ENCODE measurements at places on chromosomes 6 and 20.

DNA sequence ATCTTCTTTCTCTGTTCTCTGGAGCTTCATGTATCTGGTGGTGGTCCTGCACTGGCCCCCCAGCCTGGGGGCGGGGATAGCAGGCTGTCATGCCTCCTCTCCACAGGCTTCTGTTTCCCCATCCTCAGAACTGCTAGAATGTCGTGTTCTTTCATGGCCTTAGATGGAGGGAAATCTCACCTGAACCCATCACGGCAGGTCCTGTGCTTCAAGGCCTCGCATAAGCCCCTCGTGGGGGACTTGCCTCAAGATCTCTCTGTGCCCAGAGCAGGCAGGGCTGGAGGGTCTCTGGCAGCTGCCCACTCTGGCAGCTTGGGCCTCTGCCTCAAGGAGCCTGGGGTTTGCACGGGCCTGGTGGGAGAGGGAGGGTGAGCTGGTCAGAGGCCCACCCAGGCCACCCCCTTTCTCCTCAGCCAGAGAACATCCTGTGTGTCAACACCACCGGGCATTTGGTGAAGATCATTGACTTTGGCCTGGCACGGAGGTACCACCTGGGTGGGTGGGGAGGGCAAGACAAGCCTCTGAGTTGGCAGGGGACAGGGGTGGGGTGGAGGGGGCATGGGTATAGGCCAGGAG is 11.3 kb downstream of the MYLK2 start:
- no peak for DNase-seq

DNA sequence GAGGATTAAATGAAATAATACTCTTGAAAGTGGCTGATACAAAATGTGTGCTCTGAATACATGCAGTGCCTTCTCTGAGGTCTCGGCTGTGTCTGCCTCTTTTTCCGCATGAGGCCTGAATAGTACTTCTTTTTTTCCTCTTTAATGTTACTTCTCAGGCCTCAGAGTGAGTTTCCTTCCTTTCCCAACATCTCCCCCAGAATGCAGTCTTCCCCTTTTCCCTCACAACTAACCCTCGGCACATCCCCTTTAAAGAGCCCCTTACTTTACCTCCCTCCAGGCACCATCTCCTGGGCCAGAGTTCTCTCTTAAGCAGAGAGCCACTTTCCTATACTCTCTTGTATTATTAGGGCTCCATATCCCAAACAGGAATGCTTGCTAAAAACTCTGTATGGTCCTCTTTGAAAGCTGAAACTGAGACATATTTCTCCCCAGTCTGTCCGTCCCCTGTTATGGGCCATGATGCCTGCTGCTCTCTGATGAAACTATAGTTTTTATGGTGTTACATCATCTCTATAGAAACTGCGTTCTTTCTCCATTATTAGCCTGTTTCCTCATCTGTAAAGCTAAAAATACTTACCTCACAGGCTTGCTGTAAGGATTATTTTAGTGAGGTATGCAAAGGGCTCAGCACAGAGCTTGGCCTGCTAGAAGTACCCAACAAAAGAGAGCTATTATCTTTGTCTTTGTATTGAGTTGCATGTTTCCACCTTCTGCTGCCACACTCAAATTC is 2.3 kb downstream of the PLAGL2 start:
- no peak for DNase-seq

- no peak for DNase-seq
These were observed 160.8 kb downstream of the CDC5L start for GRCh38 chr6:44548319-44548718.

DNA sequence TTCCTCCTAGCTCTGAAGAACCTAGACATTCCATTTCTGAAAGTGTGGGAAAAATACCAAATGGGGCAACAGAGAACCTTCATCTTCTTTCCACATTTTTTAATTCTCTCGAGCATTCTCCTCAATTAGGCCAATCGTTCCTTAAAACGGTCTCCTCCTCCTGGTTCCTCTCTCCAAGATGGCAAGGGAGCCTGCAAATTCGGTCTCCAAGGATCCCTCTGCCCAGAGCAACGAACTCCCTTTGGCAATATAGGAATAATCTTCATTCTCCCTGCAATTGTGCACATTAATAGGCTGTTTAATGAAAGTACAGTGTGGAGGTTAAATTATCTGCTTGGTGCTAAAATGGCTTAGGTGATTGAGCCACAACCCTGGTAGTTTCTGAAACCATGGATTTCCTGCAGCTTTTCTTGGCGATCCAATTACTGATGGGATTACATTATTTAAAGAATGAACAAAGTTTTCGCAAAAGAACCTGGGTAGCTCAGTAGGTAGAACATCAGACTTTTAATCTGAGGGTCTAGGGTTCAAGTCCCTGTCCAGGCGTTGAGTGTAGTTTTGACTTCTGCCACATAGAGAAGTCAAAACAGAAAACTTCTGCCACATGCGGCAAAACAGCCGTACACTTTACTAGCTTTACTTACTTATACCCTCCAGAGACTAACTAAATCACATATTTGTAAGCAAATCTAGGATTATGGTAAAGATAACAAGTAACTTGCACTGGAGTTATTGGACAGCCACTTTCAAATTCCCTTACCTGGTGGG is 102.9 kb upstream of the ZNF184 start:
- DNase-seq = no peak

DNA sequence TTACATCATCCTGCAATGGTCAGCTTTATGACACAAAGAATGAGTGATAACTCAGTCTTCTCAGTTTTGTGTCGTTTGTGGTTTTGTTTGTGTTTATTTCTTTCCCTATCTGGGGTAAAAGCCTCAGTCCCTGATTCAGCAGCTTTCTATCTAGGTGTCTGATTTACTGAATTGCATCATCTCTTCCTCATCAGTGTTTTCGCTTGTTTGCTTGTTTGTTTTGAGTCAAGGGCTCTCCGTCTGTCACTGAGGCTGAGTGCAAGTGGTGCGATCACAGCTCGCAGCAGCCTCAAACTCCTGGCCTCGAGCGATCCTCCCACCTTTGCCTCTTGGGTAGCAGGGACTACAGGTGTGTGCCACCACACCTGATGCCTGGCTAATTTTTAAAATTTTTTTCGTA is 548.9 kb downstream of the PRKN start:
- no peak for DNase-seq

DNA sequence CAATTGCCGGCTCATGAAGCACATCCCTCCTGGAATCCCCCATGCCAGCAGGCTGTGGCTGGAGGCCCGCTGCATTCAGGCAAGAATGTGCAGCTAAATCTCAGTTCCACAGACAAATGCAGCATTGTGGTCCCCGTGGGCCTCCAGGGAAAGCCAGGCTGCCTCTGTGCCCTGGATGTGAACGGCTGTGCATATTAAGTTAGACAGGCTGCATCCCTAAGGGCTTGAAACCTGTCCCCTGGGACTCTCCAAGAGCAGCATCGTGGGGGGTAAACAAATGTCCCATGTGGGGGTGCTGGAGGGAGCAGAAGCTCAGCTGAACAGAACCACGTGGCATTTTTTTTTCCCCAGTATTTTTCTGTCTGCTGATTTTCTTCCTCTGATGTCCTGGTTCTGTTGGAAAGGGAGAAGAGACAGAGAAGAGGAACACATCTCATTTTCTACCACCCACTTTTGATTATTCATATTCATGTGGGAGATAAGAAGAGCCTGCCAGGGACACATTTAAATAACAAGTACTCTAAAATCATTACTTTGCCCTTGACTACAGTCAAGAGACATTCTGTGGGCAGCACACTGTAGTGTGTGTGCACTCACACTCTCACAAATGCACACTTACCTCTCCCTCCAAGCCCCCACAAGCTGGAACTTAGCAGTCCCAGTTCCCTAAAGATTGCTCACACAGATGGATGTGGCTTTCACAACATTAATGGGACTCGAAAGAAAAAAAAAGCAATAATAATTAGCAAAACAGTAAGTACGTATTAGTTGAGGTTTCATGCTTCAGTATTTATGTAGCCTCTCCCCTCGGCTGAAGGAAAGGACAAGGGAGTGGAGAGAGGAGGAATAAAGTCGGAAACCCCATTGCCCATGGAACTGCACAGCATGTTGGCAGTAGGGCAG is 16.9 kb downstream of the GFOD1 start:
- no peak for DNase-seq

GRCh38 chr6:117449549-117450439 is 24.1 kb upstream of the ROS1 start:
- no peak for DNase-seq

GRCh38 chr6:11833626-11834592 is 55.3 kb upstream of the ADTRP start:
- no peak for DNase-seq

- DNase-seq = no peak
These were observed 64.2 kb upstream of the SLC35B3 start for GRCh38 chr6:8499540-8499939.

GRCh38 chr6:148068437-148069061 is 274.1 kb upstream of the SASH1 start:
- DNase-seq = no peak

DNA sequence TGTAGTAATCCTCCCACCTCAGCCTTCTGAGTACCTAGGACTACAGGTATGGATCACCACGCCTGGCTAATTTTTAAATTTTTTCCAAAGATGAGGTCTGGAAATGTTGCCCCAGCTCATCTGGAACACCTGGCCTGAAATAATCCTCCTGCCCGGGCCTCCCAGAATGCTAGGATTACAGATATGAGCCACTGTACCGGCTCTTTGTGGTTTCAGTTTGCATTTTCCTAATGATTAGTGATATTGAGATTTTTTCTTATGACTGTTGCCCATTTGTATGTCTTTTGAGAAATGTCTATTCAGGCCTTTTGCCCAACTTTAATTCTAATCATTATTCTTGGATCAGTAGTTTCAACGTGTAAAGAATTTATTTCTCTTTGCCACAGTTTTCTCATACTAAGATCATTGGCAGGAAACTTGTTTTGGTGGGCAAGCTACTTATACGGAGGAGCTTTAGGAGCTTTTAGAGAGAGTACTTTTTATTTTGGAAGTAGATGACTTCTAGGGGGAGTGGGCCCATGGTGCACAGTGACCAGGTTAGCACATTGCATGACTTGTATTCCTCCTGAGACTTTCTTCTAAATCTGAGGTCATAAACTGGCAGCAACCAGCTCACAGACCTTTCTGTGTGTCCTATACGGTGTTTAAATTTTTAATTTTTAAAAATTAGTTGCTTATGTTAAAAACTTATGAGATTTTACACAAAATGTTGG is 62.3 kb downstream of the STK4 start:
- DNase-seq = no peak

DNA sequence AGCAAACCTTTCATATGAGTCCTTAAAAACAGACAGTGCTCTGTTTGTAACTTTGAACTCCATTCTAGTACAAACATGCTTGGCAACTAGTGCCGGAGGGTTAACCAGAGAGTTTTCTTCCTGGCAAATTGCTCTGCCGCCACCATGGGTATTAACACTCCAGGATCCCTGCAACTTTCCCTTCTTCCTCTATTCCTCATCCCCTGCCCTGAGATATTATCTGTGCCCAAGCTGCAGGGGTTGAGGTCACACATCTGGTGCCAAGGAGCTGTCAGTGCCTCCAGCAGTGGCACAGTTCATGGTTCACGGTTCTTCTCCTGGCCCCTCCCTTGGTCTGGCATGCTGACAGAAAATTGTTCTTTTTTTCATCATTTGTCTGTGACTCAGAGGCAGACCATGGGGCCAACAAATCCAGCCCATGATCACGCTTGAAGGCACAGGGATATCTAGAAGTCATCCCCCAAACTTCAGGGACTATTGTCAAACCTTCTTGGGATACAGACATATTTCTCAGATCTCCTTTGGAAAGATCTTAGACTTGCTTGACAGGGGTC is 77.5 kb downstream of the ATXN1 start:
- DNase-seq = no peak

GRCh38 chr6:39980839-39981580 is 46.7 kb upstream of the MOCS1 start:
- no peak for DNase-seq
